IMR-90 (cell line): ENCODE measurements at places on chromosomes 7 and 10. TPM values are rescaled to one million over a fixed set of nuclear protein-coding genes. Genes with fewer than 3 reads are reported as not detected.

The GPR22 gene
- not detected in 2 replicates for total RNA-seq

The SPDYE18 gene
- not detected in 2 replicates for total RNA-seq

The OR6B1 gene
- not detected in 2 replicates for total RNA-seq

The AS3MT gene
- total RNA-seq: 3.6 and 7.5 TPM in 2 replicates

The AOAH gene
- not detected in 2 replicates for total RNA-seq

The AKR1C4 gene
- total RNA-seq: not detected in 2 replicates

The GNGT1 gene
- not detected in 2 replicates for total RNA-seq

The KAZALD1 gene
- 8.1 and 9.1 TPM in 2 replicates for total RNA-seq

The GRM3 gene
- total RNA-seq: not detected in 2 replicates

The ENTPD1 gene
- total RNA-seq: under 0.01 TPM in 1 of 2 replicates, not detected in the other

The C10orf67 gene
- total RNA-seq: 0.18 and 0.28 TPM in 2 replicates

The HYAL4 gene
- not detected in 2 replicates for total RNA-seq

The SPACDR gene
- 0.54 and 1.1 TPM in 2 replicates for total RNA-seq

The TAS2R41 gene
- not detected in 2 replicates for total RNA-seq

The CD36 gene
- total RNA-seq: 0.54 and 0.56 TPM in 2 replicates

The XRCC2 gene
- total RNA-seq: 3.6 and 5.6 TPM in 2 replicates

The ACHE gene
- not detected in 2 replicates for total RNA-seq

The RAMP3 gene
- not detected in 2 replicates for total RNA-seq

The STMP1 gene
- 6.1 and 11.9 TPM in 2 replicates for total RNA-seq

The PLEKHA8 gene
- total RNA-seq: 9.7 and 13.6 TPM in 2 replicates

The VWA2 gene
- not detected in 2 replicates for total RNA-seq

The NIPSNAP2 gene
- 42.8 and 53.0 TPM in 2 replicates for total RNA-seq

The CDK14 gene
- total RNA-seq: 28.1 and 29.6 TPM in 2 replicates

The ZNF727 gene
- not detected in 2 replicates for total RNA-seq

The EPHA1 gene
- not detected in 2 replicates for total RNA-seq

The SLC26A5 gene
- total RNA-seq: not detected in 2 replicates

The NME8 gene
- not detected in 2 replicates for total RNA-seq

The PAPSS2 gene
- total RNA-seq: 55.0 and 58.6 TPM in 2 replicates

The ELAPOR2 gene
- 0.83 and 1.3 TPM in 2 replicates for total RNA-seq

The GTPBP10 gene
- total RNA-seq: 11.5 and 25.3 TPM in 2 replicates

The HOGA1 gene
- 0.36 and 0.56 TPM in 2 replicates for total RNA-seq

The NUPR2 gene
- not detected in 2 replicates for total RNA-seq

The TUBB8 gene
- not detected in 2 replicates for total RNA-seq

The TDRD1 gene
- not detected in 2 replicates for total RNA-seq

The GBX1 gene
- total RNA-seq: not detected in 2 replicates

The SPDYE16 gene
- total RNA-seq: not detected in 2 replicates

The MYPN gene
- 12.5 and 13.1 TPM in 2 replicates for total RNA-seq

The RNF148 gene
- total RNA-seq: not detected in 2 replicates

The MRLN gene
- total RNA-seq: not detected in 2 replicates

The TEX47 gene
- not detected in 2 replicates for total RNA-seq

The CPA2 gene
- not detected in 2 replicates for total RNA-seq

The ANLN gene
- total RNA-seq: 209 and 276 TPM in 2 replicates

The OR2A12 gene
- not detected in 2 replicates for total RNA-seq

The VIPR2 gene
- total RNA-seq: not detected in 2 replicates

The GNG11 gene
- total RNA-seq: 6.1 and 11.1 TPM in 2 replicates

The ODAD2 gene
- 0.72 and 1.1 TPM in 2 replicates for total RNA-seq

The STEAP1B gene
- 13.8 and 21.1 TPM in 2 replicates for total RNA-seq

The ZNF33B gene
- total RNA-seq: 4.5 and 5.0 TPM in 2 replicates

The AOC1 gene
- total RNA-seq: not detected in 2 replicates
